ENCODE measurements at places on chromosomes 16 and 17. TPM values are rescaled to one million over a fixed set of nuclear protein-coding genes. Genes with fewer than 3 reads are reported as not detected.

Gene NUP85
- 78.1 TPM for total RNA-seq

Gene SECTM1
- 6.3 TPM for total RNA-seq

Gene NDRG4
- not detected for total RNA-seq

Gene TLCD3A
- 0.75 TPM for total RNA-seq

Gene ABCC12
- not detected for total RNA-seq

- DNase-seq: no peak
Observed at GRCh38 chr17:15398736-15399331, 57.4 kb upstream of the TEKT3 start.

DNA sequence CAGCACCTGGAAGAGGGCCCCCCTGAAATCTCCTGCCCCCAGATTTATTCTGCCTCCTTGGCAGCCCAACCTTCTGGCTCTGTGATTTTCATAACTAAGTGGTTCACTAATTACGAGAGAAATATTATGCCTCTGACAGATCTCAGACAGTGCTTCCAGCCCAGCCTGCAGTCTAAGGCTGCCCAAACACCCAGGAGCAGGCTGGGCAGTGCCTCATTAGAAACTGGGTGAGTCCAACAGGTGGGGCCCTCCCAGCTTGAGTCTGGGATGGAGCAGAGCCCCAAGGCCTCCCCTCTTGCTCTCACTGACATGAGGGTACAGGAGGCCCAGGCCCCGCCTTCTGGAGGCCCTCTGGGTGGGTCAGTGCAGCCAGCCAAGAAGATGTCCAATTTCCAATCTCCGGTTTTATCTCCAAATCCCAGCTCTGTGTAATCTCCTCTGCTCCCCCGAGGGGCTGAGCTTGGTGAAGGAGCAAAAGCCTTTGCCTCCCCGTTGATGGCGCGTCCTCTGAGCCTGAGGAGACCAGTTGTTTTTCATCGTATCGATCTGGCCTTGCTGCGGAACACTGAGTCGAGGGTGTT is 20.1 kb upstream of the ABCC3 start:
- no peak for DNase-seq

- DNase-seq: no peak
Observed at GRCh38 chr17:59638553-59638952, 18.9 kb downstream of the CLTC start.

All from natural killer cell (primary cell).